ENCODE measurements at places on chromosomes 1 and 21.

- DNase-seq: no peak
Observed at GRCh38 chr1:56573311-56573710, 6.1 kb downstream of the PLPP3 start.

- no peak for DNase-seq
Observed at GRCh38 chr1:20059847-20060246, 10.1 kb upstream of the PLA2G5 start.

DNA sequence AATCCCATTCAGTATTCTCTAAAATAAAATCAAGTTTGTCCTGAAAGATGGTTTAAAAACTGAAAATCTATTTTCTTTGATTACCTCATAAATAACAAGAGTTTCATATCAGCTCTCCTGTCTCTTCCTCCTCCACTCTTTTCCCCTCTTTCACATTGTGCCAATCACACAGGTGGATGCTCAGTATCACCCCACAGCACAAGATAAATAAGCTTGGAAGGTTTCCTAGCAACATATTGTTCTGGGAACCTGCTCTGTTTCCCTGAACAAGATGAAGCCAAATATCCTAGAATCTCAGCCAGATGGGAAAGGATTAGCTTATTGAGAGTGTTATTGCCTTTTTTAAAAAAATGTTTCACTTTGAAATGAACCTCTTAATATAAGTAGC lies 45.7 kb upstream of the CACYBP start:
- DNase-seq: no peak

GRCh38 chr1:119797162-119797561 lies 14.1 kb downstream of the REG4 start:
- DNase-seq: no peak

GRCh38 chr1:235328271-235329138 lies at the start of gene GGPS1:
Gene GGPS1 (plus strand): TSS chr1:235328570. CDS start chr1:235335265, 6,695 bp downstream.
- peak; percentile 100 for DNase-seq

- DNase-seq: no peak
Observed at GRCh38 chr1:179871940-179872339, 5.7 kb downstream of the TOR1AIP2 start.

- DNase-seq: no peak
Observed at GRCh38 chr1:21020151-21020550, 156.5 kb downstream of the EIF4G3 start.

- no peak for DNase-seq
Observed at GRCh38 chr1:89201106-89201794, 2.5 kb upstream of the GBP4 start.

- DNase-seq: no peak
Observed at GRCh38 chr21:24781146-24781545, 826.1 kb downstream of the MRPL39 start.

- no peak for DNase-seq
Observed at GRCh38 chr1:59045137-59045536, 251.8 kb upstream of the FGGY start.

GRCh38 chr1:107662971-107663370 lies 302.0 kb downstream of the VAV3 start:
- no peak for DNase-seq

DNA sequence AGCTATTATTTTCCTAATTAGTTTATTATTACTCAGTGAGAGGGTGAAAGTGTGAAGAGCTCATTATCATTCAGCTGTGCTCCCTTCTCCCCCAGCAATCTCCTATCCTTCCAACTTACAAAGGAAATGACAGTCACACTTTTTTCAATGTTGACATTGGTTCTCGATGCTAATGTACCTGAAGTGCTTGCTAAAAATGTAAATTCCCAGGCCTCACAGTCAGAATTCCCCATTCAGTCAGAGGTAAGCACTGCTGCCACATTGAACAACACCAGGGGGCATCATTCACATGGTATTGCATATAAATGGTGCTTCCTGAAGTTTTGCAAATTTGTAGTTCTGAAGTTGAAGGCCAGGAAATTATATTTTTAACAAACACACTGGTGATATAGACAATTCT lies 132.7 kb upstream of the FOXD3 start:
- DNase-seq: no peak

DNA sequence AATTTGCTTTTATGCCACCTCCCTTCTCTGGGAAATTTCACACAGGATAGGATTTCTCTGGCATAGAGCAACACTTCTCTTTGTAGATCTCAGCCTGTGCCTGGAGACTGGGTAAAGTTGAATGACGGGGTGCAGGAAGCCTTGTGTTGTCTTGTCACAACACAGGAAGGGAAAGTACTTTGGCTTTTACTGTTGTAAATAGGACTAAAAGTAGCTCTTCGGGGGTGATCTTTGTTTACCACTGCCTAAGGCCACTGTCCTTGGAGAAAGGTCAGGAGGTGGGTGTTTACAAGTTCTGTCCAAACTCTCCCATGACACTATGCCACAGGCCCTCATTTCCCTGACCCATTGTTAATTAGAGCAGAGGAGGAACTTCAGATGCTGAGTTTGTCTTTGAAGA lies 139.7 kb downstream of the FGGY start:
- DNase-seq: no peak

- DNase-seq: no peak
Observed at GRCh38 chr1:209988706-209989105, 50.7 kb downstream of the SYT14 start.

DNA sequence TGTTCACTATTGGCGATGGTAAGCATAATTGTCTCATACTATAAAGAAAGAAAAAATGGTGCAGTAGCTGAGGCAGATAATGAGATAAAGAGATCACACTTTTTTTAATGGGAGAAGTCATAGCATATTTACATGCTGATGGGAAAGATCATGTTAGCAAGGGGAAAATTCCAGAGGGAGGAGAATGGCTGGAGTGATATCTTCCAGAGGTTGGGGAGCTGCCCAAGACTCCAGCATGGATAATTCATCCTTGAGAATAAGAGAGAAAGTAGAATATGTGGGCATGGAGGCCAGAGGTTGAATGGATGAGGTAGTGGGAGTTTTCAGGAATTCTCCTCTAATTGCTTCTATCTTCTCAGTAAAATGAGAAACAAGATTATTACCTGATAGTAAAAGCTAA lies 45.8 kb upstream of the RGS1 start:
- DNase-seq: no peak

GRCh38 chr1:99439433-99440075 lies 175.3 kb downstream of the PLPPR4 start:
- no peak for DNase-seq

- DNase-seq: peak; percentile 30
Observed at GRCh38 chr1:173329726-173330125, 122.6 kb upstream of the TNFSF4 start.

- no peak for DNase-seq
Observed at GRCh38 chr1:100404821-100405220, 52.5 kb downstream of the CDC14A start.

- no peak for DNase-seq
Observed at GRCh38 chr1:117654493-117655219, 48.8 kb downstream of the TENT5C start.

- DNase-seq: no peak
Observed at GRCh38 chr1:212267460-212267859, 17.8 kb upstream of the PPP2R5A start.

- no peak for DNase-seq
Observed at GRCh38 chr1:171566467-171566866, 55.6 kb upstream of the MYOCOS start.

DNA sequence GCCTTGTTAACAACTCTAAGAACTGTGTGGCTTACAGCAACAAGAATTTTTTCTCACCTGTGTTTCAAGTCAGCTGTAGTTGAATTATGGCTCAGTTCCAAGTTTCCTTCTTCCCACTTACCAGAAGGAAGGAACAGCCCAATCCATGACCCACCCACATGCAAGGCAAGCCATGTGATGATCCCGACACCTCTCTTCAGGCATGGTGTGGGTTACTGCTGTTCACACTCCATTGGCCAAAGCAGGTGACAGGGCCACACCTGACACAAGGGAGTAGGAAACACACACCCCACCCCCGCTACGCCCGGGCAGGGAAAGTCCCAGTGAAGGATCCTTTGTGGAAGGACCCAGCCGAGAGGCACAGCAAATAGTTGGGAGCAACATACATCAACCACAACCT lies 36.3 kb downstream of the KCNJ15 start:
- DNase-seq: no peak

DNA sequence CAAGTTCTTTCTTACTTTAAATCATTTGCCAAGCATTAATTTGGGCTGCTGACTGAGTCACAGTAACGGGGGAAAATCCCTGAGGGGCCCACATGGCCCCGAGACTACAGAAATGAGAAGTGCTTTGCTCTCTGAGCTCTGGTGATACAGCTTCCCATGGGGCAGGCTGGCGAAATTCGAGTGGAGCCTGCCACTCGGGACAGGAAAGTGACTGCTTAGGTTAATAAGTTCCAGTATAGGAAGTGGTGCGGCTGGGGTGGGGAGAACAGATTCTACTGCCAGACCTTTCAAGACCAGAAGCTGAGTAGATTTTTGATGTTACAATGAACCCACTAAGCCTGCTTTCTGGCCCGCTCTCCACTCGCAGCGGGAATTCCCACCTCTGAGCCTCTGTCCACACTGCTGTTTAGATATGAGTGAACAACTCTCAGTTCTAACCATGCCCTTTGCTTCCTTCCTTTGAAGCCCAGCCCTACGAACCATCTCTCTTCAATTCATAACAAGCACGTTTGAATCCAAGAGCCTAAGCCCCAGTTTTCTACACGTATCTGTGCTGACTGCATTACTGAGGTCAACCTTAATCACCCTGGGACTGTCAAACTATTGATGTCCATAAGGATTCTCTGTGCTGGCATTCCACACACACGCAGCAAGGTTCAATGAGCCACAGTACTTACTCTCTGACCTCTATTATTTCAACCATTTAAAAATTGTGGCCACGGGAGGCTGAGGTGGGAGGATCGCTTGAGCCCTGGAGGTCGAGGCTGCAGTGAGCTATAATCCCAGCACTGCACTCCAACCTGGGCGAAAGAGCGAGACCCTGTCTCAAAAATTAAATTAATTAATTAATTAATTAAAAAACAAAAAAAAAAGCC lies 9.6 kb downstream of the ZBTB17 start:
- DNase-seq: no peak

- peak; percentile 52 for DNase-seq
Observed at GRCh38 chr1:205709059-205709398, 28.7 kb upstream of the SLC45A3 start.

DNA sequence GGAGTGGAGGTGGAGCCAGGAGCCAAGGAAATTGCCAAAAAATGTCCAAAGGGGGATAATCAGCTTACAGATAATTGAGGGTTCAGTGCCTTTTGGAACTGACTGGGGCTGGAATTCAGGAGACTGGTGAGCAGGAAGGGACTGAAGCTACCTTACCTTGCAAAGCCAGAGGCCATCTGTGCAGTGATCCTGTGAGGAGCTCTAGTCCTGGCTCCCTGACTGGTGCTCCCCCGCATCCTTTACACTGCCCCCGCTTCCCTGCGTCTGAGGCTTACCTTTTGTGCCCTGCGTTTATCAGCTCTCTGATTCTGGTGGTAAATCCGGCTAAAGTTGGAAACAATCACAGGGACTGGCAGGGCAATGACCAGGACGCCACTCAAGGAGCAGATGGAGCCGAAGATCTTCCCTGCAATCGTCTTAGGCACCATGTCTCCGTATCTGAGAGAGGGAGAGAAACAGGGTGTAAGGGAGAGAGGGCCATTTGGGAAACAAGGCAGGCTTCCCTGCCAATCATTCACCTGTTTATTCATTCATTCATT lies 31.0 kb downstream of the DDX20 start:
- DNase-seq: no peak

- no peak for DNase-seq
Observed at GRCh38 chr1:7429290-7429689, 341.8 kb upstream of the VAMP3 start.

- no peak for DNase-seq
Observed at GRCh38 chr1:236165238-236165981, 23.1 kb downstream of the GPR137B start.
